GM04503 (cell line): ENCODE measurements at places on chromosomes 13 and 19.

DNA sequence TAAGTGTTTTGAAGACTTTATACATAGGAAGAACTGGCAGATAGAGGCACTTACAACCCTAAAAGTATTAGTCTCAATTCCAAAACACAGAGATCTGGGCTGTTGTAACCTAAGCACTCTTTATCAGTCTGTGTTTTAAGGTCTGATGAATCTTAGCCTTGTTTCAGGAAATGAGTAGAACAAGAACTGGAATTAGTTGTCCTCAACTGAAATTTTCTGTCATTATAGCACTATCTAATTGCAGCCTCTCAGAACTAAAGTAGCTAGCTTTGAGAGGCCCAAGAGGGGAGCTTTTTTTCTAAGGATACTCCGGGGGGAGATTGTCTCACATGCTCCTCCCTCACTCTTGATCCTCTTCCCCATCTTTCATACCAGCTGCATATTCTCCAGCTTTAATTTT, 13.1 kb downstream of the HNRNPM start:
- no peak for DNase-seq

- no peak for DNase-seq
These were observed 714 bp downstream of the CCDC106 start for GRCh38 chr19:55648585-55649267.

- no peak for DNase-seq
These were observed 1004.3 kb downstream of the SLITRK5 start for GRCh38 chr13:88675347-88675996.

- DNase-seq = no peak
These were observed 69.5 kb upstream of the ANKRD10 start for GRCh38 chr13:110984381-110984780.

DNA sequence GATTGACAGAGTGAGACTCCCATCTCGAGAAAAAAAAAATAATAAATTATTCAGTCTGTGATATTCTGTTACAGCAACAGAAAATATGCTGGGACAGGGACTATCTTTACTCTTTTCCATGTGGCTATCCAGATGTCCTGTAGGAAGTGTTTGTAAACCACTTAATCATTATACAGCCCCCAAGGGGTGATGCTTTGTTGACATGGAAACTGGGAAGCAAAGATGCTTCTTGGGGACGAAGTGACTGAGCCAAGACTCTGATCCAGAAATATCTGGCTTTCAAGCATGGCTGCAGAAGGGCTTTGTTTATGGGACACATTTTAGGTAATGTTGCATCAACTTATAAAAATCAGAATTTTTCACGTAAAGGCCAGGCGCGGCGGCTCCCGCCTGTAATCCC, 5.4 kb downstream of the ZNF8 start:
- no peak for DNase-seq

DNA sequence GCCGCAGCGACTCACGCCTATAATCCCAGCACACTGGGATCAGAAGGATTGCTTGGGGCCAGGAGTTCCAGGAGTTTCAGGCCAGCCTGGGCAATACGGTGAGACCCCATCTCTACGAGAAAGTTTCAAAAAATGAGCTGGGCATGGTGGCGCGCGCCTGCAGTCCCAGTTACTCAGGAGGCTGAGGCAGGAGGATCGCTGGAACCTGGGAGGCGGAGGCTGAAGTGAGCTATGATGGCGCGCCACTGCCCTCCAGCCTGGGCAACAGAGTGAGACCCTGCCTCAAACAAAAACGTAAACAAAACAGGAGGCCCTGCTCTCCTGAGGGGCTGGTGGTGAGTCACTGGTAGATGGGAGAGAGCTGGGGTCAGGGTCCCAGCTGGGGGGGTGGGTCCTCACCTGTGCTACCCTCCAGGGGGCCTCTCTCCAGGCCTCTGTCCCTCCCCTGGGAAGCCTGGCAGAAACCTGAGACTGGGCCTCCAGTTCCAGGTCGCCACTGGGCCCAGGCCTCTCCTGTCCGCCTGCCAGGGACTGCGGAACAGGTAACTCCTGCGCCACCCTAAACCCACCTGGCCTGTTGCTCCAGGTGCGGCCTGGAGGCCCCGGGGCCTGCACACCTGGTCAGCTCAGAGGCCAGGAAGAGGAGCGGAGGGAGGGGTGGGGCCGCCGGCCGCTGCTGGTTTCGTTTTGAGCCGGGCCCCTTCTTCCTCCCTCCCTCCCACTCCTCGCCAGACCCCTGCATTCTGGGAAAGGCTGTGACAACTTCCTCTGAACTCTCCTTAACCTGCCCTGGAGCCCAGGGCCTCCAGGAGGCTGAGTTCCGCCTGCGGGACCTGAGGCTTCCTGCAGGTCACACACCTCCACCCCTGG, 17.2 kb upstream of the ZBTB7A start:
- DNase-seq = no peak
